ENCODE measurements at places on chromosomes 6 and 20.

- no peak for DNase-seq
Observed at GRCh38 chr20:50815162-50815989, 20.5 kb downstream of the BCAS4 start.

GRCh38 chr6:70956191-70956450 is 739 bp downstream of the B3GAT2 start:
- no peak for DNase-seq

GRCh38 chr6:111173341-111173740 is 86.0 kb downstream of the SLC16A10 start:
- no peak for DNase-seq

GRCh38 chr6:7938562-7939183 is 28.1 kb upstream of the TXNDC5 start:
- no peak for DNase-seq

DNA sequence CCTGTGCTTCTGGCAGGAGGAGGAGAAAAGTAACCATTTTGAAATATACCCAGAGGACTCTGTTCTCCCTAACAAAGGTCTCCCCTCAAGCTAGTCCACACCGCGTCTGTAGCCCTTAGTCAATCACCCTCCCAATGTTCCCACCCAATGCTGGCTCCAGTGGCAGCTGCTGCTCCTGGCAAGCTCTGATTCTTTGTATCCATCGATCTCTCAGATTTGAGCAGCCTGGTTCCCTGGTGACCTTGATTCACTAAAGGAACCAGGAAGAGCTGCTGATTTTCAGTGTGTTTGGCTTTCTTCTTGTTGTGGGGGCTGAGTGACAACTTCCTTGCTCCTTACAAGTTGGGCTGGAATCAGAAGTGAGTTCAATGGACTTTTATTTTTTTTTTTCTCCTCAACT is 68.5 kb downstream of the FOXC1 start:
- no peak for DNase-seq

DNA sequence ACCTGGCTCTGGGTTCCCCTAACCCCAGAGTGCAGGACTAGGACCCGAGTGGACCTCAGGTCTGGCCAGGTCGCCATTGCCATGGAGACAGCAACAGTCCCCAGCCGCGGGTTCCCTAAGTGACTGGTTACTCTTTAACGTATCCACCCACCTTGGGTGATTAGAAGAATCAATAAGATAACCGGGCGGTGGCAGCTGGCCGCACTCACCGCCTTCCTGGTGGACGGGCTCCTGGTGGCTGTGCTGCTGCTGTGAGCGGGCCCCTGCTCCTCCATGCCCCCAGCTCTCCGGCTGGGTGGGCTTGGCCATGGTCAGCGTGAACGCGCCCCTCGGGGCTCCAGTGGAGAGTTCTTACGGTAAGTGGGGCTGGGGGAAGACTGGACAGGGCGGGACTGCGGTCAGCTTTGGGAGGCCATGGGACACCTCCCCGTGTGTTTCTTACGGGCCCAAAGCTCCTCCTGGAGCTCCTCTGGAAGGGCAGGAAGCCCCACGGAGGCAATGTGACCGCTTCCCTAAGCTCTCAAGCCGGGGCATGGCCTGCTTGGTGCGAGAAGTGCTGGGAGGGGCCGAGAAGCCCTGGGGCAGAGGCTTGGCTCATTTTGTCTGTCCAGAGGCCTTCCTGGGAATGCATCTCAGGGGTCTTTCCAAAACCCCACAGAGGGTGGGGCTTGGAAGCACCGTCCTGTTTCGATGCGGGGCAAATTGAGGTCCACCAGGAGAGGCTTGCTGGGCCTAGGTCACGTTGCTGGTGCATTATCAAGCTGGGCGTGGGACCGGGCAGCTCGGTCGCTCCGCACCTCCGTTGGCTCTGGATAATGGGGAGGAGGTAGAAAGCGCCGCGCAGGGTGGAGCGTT is at the start of gene HNF4A:
TSS of gene HNF4A (plus strand) at position 202 of the 855 bp plus-strand sequence. CDS start at position 308, 106 bp downstream.
- DNase-seq: no peak

DNA sequence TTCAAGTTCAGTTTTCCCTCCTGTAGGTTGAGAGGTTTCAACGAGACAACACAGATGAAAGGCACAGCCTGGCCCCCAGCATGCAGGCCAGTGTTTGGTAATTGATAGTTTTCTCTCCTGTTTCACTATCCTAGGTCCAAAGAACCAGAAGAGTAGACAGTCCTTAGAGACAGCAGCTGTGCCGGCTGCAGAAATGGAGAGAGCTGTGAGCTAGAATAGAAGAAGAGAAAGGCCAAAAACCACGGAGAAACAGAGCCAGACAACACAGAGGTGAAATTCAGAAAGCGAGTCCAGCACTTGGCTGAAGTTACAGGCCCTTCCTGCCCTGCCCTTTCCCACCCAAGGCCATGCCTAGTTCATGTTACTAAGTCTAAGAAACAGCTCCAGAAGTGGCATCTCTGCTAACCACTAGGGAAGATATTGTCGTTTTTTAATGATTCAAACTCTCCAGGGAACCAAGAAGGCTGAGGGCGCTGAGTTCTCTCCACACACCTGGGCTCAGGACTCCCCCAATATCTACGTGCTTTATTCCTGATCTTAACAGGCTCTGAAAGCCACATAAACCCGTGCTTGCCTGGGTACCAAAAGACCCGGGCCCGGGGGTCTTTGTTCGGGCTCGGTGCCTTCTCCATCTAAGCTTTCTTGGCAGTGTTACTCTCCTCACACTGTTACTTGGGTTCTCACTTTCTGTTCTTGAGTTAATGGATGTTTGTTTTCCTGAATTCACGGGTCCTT is 16.5 kb upstream of the RBPJL start:
- DNase-seq: no peak

- DNase-seq: no peak
Observed at GRCh38 chr6:70082830-70083229, 216.5 kb downstream of the COL19A1 start.

- DNase-seq: peak; percentile 55
Observed at GRCh38 chr6:138404666-138405337, 779 bp downstream of the HEBP2 start.

DNA sequence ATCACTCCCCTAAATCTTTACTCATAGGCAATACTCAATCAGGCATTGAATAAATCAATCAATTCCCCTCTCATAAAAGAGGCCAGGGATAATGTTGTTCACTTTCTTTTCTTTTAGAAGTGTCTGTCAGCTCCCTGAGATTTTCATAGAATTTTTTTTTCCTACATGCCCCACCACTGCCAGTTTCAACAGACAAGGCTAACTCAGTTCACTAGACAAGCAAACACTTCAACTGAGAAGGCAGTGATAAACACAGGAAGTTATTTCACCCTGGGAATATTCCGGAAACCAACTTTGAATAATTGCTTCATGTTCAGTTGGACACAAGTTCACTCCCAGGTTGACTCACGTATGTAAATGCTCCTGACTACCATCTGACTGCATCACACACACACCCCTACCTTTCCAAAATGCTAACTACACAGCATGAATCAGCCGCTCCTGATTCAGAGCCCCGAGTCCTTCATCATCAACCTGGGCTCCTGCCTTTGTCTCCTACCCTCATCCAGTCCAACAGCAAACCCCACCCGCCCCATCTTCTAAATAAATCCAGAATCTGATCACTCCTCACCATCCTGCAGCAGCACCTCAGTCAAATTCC is 143.9 kb downstream of the BCAS1 start:
- no peak for DNase-seq

DNA sequence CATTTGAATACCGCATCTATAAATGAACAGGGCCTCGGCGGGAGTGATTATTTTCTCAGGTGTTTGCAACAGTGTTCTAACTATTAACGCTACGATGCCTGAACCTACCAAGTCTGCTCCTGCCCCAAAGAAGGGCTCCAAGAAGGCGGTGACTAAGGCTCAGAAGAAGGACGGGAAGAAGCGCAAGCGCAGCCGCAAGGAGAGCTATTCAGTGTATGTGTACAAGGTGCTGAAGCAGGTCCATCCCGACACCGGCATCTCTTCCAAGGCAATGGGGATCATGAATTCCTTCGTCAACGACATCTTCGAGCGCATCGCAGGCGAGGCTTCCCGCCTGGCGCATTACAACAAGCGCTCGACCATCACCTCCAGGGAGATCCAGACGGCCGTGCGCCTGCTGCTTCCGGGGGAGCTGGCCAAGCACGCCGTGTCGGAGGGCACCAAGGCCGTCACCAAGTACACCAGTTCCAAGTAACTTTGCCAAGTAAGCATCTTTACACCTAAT is 70.9 kb downstream of the HFE start:
- peak; percentile 94 for DNase-seq

GRCh38 chr6:35297601-35298481 is at the start of gene DEF6:
Gene DEF6 (plus strand): TSS chr6:35297818. CDS start chr6:35297857, 39 bp downstream.
- DNase-seq: peak; percentile 96

GRCh38 chr20:32127347-32127746 is 17.8 kb downstream of the TM9SF4 start:
- DNase-seq: no peak

DNA sequence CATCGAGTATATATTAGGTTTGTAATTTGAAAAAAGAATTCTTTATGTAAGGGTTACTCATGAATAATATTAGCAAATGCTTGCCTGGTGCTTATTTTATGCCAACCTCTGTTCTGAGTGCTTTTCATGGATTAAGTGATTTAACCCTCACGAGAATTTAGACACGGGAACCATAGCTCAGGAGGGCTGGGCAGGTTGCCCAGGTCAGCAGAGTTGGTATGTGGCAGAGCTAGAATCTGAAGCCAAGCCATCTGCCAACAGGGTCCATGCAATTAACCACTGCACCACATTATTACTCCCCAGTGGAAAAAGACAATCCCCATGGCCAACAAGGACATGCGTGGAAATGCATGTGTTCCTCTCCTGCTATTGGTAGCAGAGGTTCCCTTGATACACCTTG is 345.6 kb downstream of the CDC5L start:
- DNase-seq: no peak

DNA sequence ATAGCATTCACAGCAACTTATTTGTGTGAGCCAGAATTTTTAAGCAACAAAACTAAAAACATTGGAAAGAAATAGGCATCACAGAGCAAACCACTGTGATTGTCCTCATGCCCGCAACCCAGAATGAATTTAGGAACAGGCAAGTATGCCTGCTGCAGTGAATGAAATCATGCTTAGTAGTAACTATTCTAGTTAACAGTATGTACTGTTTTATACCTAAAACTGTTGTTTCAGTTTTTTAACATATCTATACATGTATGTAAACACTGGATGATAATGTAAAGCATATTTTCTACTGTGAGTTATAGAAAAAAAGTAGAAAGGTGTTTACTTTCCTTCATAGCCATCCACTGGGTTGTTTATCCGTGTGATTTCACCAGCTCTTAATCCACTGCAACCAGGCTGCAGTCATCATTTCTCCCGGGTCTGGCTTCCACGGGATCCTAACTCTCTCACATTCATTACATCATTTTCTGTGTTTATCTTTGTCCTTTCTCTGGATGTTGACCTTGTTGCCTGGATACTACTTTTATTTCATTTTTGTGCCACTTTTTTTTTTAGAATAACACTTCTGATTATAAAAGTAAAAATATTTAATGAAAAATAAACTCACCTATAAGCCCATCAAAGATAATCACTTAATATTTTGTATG is 3.6 kb upstream of the ARFGEF3 start:
- no peak for DNase-seq

GRCh38 chr6:36978421-36979346 is 7.3 kb downstream of the MTCH1 start:
- DNase-seq: no peak

DNA sequence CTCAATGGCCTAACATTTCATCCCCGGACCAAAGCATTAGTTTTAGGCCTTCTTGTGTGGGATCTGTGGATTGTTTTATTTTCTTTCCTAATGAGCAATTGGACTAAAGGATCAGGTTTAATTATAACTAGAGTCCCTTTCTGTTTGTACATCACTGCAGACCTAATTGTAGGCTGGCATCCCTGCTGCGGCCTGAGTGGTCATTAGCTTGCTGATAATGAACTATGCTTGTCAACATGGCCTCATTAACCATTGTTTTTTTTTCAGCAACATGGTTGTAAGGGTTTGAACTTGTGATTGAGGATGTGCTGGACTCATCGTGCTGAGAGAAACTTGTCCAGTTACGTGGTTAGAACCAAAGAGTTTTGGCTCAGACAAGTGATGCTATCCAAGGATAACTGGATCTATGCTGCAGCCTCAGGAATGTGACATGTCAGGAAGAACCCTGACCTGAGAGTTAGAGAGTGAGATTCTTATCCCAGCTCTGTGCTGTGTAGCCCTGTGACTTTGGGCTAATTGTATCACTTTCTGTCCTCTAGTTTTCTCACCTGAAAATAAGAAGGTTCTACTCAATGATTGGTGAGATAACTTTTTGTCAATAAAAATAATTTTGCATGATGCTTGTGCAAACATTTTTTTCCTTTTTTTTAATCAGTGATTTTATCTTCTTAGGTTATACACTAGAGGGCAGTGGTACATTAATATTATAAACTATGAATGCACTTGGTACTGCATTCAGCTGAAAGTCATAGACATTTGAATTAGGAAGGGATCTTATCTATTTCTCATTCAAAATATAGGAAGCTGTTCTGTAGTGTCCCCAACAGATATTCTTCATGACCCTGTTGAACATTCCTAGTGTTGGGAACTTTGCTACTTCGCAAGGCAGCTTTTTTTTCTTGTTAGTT is 140.9 kb downstream of the RNF144B start:
- no peak for DNase-seq

DNA sequence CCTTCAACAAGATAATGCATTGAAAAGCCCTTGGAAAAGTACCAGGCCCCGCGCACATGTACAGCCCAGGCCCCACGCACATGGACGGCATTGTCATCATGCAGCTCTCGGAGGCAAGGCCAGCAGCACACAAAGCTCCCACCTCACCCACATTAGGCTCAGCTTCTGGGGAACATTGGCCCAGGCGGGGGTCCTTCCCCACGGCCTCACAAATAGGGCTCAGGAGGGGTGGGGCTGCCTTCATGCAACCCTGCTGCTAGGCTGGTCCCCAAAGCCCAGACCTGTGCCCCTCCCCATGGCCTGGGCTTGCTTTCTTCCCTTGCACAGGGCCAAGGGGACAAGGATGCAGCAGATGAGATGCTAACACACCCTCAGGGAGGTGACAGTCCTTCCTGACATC is 26.7 kb downstream of the NPEPL1 start:
- DNase-seq: peak; percentile 30

- no peak for DNase-seq
Observed at GRCh38 chr20:7155794-7156193, 388.3 kb downstream of the BMP2 start.

GRCh38 chr20:597560-597959 is 12.5 kb downstream of the TCF15 start:
- DNase-seq: no peak

- no peak for DNase-seq
Observed at GRCh38 chr6:71309656-71310055, 21.0 kb downstream of the OGFRL1 start.

Data from activated CD8-positive, alpha-beta memory T cell treated with anti-CD3 and anti-CD28 coated beads, Interleukin-2, amount 10 ng/mL, durations not matched to agents 7 days and 5 days (primary cell).